ENCODE measurements at places on chromosomes 1 and 21.

- DNase-seq, result no peak
These were observed 617.7 kb upstream of the ADGRL2 start for GRCh38 chr1:81183051-81183450.

- DNase-seq, result no peak
These were observed 61.3 kb downstream of the CLIC4 start for GRCh38 chr1:24806588-24806987.

- no peak for DNase-seq
These were observed 47.9 kb downstream of the PHACTR4 start for GRCh38 chr1:28417441-28417922.

- no peak for DNase-seq
These were observed 39.2 kb downstream of the ABCA4 start for GRCh38 chr1:94081566-94082344.

DNA sequence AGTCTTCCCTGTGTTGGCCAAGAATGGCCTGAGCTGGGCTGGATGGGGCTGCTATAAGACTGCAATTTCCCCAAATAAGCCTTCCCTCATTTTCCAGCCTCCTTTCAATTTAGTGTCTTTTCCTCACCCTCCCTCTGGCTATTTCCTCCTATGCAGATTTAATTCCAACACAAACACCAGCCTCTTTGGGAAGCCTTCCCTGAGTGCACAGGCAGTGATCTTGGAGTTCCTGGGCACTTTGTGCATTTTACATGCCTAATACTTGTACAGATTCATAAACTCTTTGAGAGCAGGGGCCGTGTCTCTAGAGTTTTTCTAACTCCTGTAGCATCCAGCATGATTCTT lies 91.1 kb upstream of the TLR5 start:
- DNase-seq, result no peak

DNA sequence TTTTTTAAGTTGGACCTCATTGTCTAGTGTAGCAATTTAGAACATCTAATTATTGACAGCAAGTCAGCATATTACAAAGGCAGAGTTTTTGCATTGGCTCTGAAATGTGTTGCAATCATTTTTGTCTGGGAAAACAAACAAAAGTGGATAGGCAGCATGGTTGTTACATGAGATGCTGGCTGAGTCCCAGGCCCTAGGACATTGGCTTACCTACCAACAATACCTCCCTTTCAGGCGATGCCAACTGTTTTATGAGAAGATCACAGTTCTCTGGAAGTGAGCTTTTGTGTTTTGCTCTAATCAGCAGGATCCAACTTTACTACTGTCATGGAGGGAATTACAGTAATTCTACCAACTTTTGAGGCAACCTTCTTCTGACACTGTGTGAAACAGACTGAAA lies 71.5 kb upstream of the CXADR start:
- no peak for DNase-seq

- peak; percentile 64 for DNase-seq
These were observed 10.4 kb downstream of the COL18A1 start for GRCh38 chr21:45415188-45415942.

- peak; percentile 51 for DNase-seq
These were observed 22.1 kb downstream of the PTPRU start for GRCh38 chr1:29258189-29258975.

DNA sequence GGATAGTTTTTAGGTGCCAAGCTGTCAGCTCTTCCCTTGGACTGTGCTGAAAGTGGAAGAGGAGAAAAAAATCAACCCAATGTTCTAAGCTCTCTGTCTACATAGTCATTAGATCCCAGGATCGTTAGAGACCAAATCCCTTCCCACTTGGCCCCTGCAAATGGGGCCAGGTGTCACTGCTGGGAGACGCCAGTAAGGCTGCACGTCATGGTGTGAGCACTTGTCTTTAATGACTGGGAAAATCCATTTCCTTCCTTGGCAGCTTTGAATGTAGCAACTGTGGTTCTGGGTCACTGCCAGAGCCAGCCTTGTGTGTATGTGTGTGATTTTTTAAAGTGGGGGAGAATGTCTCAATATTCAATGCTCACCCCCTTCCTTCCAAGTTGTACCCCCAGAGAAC lies 59.9 kb downstream of the MAN1C1 start:
- peak; percentile 49 for DNase-seq

- DNase-seq, result no peak
These were observed 45.2 kb upstream of the DPT start for GRCh38 chr1:168774241-168774640.

- DNase-seq, result no peak
These were observed 2.8 kb downstream of the GALE start for GRCh38 chr1:23797478-23798448.

GRCh38 chr1:63126104-63126503 lies 196.3 kb upstream of the FOXD3 start:
- no peak for DNase-seq

DNA sequence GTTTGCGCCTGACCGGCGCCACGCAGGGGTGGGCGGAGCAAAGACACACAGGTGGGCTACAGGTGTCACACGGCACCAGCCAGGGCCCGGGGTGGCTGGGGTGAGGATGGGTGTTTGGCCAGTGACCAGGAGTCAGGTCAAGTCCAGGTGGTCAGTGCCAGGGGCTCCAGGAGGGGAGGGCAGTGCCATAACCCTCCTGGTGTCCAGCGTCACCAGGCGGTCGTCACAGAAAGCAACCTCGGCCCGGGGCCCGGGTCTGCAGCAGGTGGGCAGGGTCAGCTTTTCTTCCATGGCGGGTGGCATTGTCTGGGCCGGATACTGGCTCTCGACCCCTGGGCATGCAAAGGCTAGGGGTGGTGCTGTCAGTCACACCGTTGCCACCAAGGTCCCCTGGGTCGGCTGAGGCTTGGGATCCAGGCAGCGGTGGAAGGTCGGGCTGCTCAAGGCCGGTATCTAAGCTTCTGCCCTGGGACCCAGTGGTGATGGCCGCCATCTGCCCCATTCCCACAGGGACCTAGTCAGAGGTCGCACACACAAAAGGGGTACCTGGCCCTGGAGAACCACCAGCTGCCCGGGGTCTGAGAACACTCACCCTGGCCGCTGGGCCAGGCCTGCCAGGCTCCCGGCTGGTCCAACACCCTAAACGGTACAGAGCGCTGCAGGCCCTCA lies 1.8 kb downstream of the FNDC10 start:
- DNase-seq, result no peak

DNA sequence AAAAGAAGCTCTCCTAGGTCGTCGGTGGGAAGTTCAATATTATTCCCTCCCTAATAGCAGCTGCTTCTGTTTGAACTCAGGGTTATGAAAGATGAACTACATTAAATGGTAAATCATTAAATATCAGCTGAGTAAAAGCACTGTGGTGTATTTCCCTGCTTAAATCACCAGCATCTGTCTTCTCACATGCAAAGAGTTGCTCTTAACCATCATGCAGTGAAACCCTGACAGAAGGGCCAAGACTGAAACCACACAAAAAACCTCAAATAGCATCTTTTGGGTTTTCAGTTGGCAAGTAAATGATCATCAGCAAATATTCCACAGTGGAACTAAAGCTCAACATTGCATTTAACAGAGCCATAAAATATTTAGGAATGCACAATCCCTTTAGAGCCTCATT lies 380.0 kb upstream of the ADGRL2 start:
- DNase-seq, result no peak

GRCh38 chr1:118988186-118989005 lies at the start of gene TBX15:
Gene TBX15 (minus strand): TSS chr1:118988343. CDS start chr1:118987795, 548 bp downstream.
- DNase-seq, result peak; percentile 91

DNA sequence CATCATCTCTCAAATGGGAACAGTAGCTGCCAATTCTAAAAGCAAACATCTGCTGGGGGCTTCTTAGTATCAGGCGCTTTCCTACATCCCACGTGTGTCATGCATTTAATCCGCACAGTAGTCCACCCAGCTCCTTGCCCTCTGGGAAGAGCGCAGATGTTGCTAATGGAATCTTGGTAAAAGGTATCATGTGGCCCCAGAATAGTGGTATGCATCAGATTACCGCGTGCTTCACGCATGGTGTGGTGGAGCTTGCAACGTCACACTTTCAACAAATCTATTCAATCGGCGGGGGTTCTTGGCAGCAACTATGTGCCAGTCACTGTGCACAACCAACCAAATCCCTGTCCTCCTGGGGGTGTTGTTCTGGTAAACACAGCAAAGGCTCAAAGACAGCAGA lies 141.0 kb downstream of the HIVEP3 start:
- no peak for DNase-seq
